Germinal center (tissue), 1 donor: ENCODE measurements at places on chromosomes 4 and X.

DNA sequence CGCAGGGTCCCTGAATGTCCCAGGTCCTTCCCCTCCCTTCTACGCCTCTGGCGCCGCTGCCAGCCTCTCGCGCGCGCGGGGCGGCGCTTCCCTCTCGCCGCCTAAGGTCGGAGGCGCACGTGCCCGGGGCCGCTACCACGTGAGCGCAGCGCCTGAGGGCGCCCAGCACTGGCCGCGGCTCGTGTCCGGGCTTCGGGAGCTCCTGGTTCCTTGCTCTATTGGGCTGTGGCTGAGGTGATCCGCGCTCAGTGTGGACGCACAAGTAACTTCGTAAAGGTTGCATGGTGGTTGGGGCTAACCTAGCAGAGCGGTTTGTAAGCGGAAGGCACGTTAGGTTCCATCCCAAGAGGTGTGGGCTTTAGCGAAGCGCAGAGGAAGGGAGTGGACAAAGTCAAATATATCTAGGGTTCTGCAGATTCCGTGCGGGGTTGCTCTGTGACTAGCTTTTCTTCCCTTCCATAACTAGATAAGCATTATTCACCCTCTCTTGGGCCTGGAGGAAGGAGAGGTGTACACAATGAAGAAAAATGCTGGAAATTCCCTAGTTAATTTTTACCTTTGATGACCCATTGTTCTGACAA, 1.8 kb downstream of the TLL1 start:
- DNase-seq = no peak

GRCh38 chr4:55500072-55500471, 46.6 kb downstream of the CLOCK start:
- DNase-seq = no peak

DNA sequence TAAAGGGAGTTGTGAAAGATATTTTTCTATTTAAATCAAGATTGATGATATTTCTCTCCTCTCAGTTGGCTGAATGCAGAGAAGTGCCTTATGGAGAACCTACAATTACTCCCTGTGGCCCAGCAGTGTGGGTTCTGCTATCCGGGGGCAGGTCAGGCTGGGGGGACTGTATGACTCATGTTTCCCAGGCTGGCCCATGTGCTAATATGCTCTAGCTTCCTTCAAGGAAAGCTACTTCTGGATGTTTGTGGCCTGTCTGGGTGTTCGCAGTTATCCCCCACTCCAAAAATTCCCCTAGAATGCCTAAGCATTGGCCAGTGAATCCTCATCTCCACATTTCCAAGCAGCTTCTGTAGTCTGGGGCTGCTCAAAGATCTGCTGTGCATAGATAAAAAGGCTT, 58.9 kb upstream of the SPP1 start:
- DNase-seq = no peak

DNA sequence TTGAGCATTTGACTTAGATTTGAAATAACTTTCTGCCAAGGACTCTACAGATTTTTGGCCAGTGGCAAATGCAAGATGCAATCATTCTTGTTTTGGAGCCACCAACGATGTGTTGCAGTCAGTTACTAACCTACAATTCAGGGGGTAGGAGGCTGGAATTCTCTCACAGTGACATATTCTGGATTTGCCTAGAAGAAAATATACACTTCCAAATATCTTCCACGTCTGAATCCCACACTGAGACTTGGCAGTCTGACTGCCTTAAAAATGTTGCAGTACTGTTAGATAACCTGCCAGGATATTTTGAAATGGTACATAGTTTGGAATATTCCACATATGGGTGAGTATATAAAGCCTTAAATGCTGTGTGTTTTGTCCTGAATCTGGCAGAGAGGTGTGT, 27.6 kb upstream of the AGTR2 start:
- DNase-seq = no peak

- DNase-seq = no peak
Measured at GRCh38 chrX:39905538-39905891, 192.2 kb downstream of the BCOR start.

DNA sequence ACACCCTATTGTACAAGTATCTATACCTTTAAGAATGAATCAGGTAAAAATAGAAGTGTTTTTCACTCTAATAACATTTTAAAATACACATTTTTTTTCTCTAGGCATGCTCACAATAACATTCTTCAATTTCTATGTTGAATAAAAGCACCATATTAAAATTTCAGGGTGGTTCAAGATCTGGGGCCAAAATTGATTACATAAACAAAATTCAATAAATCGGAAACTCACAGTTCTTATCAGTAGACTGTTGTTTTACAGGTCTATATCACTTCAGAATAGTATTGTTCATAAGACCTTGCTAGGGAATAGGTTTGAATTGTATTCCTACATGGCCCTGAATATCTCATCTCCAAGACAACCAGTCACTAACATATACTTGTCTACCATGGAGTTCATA, 634.0 kb downstream of the SPOCK3 start:
- DNase-seq = no peak

DNA sequence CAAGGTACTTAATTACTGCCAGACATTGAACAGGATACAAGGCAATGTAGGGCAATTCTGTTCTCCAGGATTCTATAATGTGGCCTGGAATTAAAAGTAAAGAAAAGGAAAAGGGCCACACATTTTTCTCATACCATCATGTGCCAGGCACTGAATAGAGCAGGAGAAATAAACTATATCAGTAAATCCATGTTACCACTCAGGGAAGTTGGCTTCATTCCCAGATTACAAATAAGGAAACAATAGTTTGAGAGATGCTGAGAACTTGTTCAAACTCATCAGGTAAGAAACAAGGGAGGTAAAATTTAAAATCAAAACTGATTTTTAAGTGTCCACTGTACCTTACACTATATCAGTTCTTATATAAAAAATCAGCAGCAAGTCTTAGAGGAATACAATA, 645.0 kb upstream of the ATOH1 start:
- no peak for DNase-seq

DNA sequence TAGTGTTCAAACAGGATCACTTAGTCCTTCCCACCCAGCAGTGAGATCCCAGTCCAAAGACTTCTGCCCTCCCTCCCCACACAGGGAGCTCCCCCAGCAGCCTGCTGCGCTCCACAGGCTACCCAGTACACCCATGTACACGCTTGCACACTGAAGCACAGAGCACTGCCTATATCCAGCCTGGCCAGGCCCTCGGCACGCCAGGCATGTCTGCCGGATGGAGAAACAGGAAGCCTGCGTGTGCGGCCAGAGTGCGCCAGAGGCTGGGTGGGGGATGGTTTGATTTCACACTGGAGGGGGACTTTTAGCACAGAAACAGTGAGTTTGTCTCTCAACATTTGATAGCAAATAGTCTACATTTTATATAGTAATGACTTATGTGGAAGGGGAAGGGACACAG, 833.5 kb upstream of the IGFBP7 start:
- DNase-seq = no peak

GRCh38 chr4:155688860-155689259, 22.2 kb downstream of the GUCY1A1 start:
- no peak for DNase-seq

DNA sequence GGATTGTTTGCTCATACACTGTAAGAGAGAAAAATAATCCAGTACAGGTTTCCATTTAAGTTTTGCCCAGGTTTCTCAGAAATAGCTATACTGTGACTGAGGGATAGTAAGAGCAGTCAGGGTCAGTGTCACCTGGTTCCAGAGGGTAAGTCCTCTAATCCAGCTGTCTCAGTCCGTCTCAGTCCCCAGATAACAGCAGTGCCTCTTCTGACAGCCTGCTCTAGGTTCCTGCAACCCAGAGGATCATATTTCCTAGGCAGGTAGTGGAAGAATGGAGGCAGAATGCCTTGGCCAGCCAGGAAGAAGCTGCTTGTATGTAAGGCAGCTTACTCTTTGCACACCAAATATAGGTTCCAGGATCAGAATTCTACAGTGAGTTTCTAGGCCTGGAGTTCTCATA, 22.6 kb upstream of the GNRHR start:
- DNase-seq = no peak

GRCh38 chr4:110270492-110271197, 72.2 kb upstream of the ELOVL6 start:
- DNase-seq = no peak

DNA sequence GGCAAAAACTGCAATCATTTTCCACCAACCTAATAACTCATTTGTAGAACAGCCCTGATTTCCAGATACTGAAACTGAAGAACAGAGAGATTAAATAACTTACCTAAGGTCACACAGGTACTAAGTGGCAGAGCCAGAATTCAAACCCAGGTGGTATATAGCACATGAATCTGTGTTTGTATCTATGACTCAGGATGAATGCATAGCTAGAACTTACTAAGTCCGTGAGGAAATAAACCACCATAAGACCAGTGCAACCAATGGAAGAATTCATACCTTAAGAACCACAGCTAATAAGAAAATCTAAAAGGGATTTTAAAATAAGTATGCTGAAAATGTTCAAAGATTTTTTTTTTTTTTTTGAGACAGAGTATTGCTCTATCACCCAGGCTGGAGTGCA, 1.5 kb upstream of the PLAC1 start:
- DNase-seq = no peak

DNA sequence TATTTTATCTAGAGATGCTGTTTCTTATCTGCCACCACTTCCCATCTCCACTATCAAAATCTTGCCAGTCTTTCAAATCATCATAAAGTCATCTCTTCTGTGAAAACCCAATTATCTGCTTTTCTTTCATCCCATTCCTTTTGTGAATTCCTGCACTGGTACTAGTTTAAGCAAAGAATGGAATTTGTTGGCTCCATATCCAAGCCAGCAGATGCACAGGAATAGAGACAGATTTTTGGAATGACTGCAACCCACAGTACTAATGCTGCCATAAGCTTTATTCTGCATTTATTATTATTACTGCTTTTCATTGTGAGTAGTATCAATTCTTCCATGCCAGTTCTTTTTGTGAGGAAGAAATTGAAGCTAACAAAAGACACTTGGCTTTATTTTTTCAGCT, 616.7 kb downstream of the RAPGEF2 start:
- no peak for DNase-seq

- DNase-seq = no peak
Measured at GRCh38 chr4:23237771-23238170, 545.0 kb downstream of the GBA3 start.

DNA sequence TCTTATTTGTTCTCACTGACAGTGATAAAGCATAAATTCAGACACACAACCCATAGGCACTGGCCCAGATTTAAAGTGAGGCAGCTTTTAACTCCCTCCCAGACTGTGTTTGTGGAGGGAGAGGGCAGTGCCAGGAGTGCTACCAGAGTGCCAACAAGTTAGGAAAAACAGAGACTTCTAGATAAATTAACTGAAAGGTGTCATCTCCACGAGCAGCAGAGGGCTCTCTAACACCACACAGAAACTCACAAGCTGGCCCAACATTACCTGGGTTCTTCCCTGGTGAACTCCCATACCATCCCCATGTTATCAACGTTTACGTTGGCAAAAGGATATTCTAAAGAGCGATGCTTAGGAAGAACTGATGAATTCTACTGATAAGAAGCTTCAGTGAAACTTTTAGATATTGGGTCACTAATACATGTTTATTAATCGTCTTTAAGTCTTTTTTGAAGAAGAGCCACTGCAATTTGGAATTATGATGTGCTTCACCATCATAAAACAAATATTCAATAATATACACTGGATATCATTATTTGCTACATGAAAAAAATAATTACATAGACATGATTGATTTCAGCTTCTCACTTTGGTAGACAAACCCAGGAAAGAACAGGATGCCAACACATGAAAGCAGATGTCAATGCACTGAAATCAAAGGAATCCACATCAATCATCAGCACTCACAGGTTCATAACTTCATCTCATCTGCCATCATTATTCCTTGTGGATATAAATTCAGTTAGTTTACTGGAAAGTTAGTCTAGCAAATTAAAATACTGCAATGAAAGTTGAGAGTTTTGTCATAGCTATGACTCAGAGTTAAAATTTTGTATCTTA, 121.2 kb upstream of the NAP1L5 start:
- DNase-seq = no peak

GRCh38 chr4:48909697-48910096, 3.1 kb upstream of the OCIAD2 start:
- no peak for DNase-seq

- DNase-seq = no peak
Measured at GRCh38 chr4:163447481-163447880, 26.1 kb downstream of the TKTL2 start.

DNA sequence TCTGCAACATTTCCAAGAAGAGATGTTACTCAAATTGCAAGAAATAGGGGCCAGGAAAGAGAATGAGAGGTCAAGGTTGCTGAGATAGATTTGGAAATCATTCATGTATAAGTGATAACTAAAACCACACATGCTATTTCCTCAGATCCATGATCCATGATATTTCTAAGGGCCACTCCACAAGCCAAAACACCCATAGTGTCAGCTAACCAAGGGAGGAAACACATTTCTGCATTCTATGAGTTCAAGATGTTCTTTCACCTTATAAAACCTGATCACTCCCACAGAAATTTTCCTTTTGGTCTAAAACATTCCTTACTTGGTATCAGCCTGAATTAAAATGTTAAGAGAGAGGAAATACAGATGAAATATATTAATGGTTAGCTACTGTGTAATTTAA, 47.2 kb downstream of the TBCK start:
- no peak for DNase-seq

DNA sequence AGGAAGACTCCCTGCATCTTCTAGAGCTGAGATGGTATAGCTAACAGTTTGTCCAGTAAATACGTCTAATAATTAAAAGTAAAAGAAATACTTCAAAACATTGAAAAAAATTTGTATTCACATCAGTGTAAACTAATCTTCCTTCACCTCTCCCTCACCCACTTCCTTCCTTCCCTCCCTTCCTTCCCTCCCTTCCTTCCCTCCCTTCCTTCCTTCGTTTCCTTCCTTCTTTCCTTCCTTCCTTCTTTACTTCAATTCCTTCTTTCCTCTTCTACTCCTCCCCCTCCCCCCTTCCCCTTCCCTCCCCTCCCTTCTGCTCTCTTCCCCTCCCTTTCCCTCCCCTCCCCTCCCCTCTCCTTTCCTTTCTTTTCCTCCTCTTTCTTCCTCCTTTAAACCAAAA, 103.7 kb downstream of the POU4F2 start:
- no peak for DNase-seq

GRCh38 chrX:19849464-19850080, 37.8 kb downstream of the SH3KBP1 start:
- no peak for DNase-seq

DNA sequence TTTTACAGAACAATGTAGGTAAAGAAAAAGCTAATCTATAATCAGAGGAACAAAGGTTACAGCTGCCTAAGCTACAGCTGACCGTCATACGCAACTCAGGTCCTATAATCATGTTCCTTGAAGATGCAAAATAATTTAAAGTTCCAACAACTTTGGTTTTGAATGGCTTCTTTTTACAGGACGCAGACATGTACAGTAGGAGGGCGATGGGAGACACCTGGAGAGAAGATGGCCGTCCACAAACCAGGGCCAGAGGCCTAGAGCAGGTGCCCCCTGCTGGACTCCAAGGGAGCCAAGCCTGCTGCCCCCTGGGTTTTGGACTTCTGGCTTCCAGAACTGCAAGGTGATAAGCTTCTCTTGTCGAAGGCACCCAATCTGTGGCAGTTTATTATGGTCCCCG, 10.6 kb downstream of the HGFAC start:
- DNase-seq = no peak

- no peak for DNase-seq
Measured at GRCh38 chr4:178173771-178174170, 731.5 kb upstream of the AGA start.
